ENCODE measurements at places on chromosomes 3 and 15.

DNA sequence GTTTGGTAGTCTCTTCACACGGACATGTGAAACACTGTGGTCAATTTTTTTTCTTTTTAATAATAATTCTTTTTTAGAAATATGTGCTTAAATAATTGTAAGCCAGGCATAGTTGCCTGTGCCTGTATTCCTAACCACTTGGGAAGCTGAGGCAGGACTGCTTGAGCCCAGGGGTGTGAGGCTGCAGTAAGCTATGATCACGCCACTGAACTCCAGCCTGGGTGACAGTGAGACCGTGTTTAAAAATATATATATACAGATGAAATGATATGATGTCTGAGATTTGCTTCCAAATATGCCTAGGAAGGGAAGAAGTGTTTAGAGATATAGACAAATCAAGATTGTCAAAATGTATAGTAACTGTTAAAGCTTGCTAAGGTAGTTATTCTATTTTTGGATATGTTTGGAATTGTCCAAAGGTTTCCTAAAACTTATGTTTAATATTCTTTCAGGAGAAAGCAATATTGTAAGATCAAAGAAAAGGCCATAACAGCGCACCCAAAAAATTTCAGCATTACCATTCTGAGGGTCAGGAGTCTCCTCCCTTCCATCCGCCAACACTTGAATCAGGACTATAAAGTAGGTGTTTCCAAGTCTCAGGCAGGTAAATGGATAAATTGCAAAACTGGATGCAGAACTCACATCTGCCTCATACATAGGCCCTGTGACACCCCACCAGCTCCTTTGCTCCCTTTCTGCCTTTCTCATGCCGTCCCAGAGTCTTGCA, 532 bp upstream of the SELENOT start:
- no peak for ATAC-seq

DNA sequence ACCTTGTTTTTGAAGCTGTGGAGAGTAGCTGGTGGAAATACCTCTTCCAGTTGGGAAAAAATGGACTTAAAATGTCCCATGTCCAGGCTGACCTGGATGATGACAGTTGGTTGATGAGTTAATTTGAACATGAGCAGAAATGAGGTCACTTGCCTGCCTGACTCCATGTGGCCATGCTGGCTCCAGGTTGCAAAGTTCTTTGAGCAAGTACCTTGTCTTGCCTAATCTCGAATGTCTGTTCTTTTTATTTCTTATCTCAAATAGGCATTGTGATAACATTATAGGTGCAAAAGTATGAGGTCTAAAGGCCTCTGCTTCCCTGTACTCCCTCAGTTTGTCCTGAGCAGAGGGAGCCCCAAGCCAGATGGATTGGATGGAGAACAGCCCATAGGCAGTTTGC, 9.0 kb downstream of the MAPKBP1 start:
- no peak for ATAC-seq

DNA sequence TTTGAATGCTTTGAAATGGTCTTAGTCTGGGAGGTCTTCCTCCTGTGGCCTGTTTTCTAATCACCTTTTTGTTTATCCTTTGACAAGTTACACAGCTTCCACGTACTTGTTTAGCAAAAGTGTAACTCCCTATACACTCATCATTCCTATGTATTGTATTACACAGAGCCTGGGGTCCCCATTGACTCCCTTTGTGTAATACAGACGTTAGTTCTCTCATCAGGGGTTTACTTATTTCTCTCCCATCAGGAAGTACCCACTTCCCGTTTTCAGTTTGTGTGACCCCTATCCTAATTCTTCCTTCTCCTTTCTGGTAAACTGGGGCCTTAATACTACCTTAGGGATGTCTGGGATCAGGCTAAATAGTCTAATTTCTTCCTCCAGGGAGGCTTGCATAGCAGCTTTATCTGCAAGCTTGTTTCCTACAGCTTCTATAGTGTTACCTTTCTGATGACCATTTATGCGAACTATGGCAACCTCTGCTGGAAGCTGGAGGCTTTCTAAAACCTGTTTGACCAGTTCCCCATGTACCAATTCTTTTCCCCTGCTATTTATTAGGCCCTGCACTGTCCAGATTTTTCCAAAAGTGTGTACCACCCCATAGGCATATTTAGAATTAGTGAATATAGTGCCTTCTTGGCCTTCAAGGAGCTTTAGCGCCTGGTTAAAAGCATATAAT, 22.4 kb downstream of the ARL8B start:
- no peak for ATAC-seq

- peak; percentile 46 for ATAC-seq
These were observed 2.9 kb downstream of the XPC start for GRCh38 chr3:14175383-14176037.

- ATAC-seq = no peak
These were observed 29.6 kb upstream of the TLE3 start for GRCh38 chr15:70127288-70127746.

All from activated CD4-positive, CD25-positive, alpha-beta regulatory T cell treated with anti-CD3 and anti-CD28 coated beads, Interleukin-2, amount 50 U/mL, for 24 hours (primary cell).